Muscle of back (tissue), 13 donors: ENCODE measurements at places on chromosomes 7 and 10.
A peak's percentile ranks its signal among the peaks of the same experiment; 100 is the strongest.

DNA sequence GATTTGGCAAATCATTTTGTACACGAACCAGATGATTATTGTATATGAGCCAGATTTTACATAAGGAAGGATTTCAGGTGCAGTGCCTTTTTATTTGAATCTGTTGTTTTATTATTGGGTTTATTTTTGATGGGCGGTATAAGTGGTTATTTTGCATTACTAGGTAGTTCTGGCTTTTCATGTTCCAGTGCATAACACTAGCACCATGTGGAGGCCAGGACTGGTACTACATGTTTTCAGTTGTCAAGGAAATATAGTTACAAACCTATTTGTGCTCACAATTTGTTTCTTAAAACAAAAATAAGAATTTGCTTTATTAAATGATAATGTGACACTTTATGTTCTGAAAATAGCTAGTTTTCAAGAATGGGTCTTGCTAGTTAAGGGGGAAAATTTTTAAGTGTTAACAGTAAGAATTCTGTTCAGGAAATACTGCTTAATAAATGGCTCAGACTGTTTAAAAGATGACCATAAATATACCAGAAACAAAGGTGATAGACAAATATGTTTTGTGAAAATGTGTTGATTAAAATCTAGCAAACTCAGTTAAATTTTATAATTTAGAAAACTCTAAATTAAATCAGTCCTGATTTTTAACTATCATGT, 7.1 kb upstream of the SEMA3E start:
- DNase-seq, result peak; percentile 25

- peak; percentile 57 for DNase-seq
Observed at GRCh38 chr7:15798081-15798480, 111.6 kb upstream of the MEOX2 start.

GRCh38 chr10:3330663-3331062, 158.1 kb upstream of the PITRM1 start:
- no peak for DNase-seq

DNA sequence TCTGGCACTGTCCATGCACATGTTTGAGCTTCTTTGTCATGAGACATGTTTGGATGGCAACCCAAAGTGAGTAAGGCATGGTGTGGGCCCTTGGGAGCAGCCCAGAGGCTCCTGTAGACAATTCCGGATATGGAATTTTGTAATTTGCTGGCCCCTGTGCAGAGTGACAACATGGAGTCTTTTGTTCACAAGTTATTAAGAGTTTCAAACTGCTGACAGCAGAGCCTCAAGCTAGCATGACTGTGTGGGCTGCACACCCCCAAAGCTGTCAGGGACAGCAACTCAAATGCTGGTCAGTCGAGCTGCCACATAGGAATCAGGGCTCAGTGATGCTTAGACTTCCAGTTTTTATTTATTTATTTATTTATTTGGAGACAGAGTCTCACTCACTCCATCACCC, 7.0 kb upstream of the MYL7 start:
- no peak for DNase-seq

DNA sequence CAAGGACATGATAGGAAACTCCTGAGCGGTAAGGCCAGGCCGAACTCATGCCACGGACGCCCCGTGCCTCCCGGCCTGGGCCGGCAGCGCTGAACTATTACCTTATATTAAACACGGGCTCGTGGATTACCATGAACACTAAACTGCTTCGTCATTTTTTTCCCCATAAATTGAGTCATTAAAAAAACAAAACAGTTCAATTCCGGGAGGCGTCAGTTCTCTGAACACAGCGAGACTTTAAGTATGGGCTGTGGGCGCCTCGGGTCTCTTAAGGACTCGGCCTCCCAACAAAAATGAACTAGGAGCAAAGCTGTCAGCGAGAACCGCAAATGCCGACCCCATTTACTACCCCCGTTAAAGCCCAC, 519 bp downstream of the PITRM1 start:
- DNase-seq, result no peak

DNA sequence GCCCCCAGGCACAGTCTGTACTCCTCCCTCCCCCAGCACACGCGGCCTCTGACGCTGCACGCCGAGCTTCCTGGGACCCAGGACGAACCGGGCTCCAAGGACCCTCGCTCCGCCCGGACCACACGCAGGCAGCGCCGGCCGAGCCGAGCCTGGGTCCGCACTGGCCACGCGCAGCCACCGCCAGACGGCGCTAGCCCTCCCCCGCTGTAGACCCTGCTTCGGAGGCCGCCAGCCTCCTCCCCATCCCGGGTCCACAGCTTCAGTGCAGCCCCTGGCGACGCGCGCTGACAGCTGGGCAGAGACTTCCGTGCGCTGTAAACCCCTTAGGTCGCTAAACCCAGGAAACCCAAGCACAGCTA, 936 bp upstream of the TCERG1L start:
- DNase-seq, result peak; percentile 44

GRCh38 chr10:43084812-43085211, 7.9 kb downstream of the RET start:
- no peak for DNase-seq

DNA sequence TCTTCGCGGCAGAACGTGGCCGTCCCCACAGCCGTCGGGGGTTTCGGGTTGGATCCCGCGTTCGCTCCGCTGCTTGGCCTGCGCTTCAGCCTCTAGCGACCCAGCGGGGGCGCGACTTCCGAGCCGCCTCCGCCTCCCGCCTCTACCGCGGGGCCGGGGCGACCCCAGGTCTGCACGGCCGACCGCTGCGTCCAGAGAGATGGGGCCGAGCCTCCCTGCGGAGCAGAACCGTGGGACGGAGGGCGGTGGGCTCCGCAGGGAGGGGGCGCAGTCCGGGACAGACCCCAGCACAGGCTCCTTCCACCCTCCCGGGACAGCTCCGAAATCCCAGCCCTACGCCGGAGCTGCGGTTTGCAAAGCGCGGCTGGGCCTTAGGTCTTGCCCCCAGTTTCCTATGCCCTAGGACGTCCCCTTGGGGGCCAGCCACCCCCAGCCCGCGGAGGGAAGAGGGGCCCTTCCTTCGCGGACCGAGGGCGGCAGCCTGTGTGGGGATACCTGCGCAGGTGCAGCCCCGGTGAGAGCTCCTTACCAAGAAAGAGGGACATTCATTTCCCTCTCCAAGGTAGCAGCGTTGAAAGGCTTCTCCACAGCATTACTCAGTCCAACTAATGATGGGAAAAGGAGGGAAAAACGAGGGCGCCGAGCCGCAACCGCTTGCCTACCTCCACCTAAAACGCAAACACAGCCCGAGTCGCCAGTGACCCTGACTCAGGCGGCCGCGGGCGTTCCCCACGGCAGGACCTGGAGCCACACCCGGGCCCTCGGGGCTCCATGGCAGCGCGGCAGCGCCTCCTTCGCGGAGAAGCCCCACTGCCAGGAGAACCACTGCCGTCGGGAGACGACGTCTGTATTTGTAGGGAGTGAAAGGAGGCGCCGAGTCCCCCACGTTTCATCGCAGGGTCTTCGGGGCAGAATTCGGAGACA, 115.7 kb downstream of the BMS1 start:
- no peak for DNase-seq
